ENCODE measurements at places on chromosomes 2 and 18. TPM values are rescaled to one million over a fixed set of nuclear protein-coding genes. Genes with fewer than 3 reads are reported as not detected.

LHCGR gene
- not detected for total RNA-seq

SERPINB3 gene
- total RNA-seq: not detected

MC2R gene
- not detected for total RNA-seq

ALPP gene
- not detected for total RNA-seq

All from pulmonary artery endothelial cell (primary cell).